CD14-positive monocyte (primary cell): ENCODE measurements at places on chromosomes 4 and X. TPM values are rescaled to one million over a fixed set of nuclear protein-coding genes. Genes with fewer than 3 reads are reported as not detected.

DNA sequence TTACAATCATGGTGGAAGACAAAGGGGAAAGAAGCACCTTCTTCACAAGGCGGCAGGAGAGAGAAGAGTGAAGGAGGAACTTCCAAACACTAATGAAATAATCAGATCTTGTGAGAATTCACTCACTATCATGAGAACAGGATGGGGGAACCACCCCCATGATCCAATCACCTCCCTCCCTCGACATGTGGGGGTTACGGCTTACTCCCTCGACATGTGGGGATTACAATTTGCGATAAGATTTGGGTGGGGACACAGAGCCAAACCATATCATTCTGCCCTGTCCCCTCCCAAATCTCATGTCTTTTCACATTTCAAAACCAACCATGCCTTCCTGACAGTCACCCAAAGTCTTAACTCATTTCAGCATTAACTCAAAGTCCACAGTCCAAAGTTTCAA is 88.7 kb upstream of the PGRMC2 start:
- H3K36me3 ChIP-seq, result no peaks in the 10 kb centered on the region
- no peak overlapping the region for H3K4me3 ChIP-seq
- no peak overlapping the region for H3K27ac ChIP-seq
- no peak for DNase-seq
- H3K4me1 ChIP-seq, result no peaks in the 10 kb centered on the region
- H3K27me3 ChIP-seq, result no peaks in the 10 kb centered on the region

GRCh38 chr4:78951862-78952472 is 12.7 kb upstream of the PAQR3 start:
- no peak overlapping the region for H3K4me3 ChIP-seq
- H3K36me3 ChIP-seq, result no peaks in the 10 kb centered on the region
- DNase-seq, result peak; percentile 47
- no peaks in the 10 kb centered on the region for H3K27me3 ChIP-seq

DNA sequence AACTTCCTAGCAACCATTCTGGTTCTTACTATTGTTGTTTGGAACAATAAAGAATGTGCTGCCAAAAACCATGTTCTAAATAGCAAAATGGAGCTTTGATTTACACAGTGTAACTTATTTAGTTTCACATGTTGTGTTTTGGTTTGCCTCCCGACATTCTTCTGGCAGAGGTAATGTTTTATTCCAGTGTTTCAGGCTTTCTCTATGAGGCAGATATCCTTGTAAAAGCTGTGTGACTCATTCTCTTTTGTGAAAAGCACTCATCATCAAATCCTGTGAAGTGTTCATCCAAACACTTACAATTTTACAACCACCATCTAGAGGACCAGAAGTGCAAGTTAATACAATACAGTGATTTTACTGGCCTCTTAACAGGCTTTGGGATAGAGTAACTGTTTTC is 219.0 kb upstream of the GIMD1 start:
- H3K36me3 ChIP-seq, result no peaks in the 10 kb centered on the region
- DNase-seq, result no peak
- no peak overlapping the region for H3K4me3 ChIP-seq

- DNase-seq, result no peak
- no peaks in the 10 kb centered on the region for H3K27me3 ChIP-seq
- H3K4me1 ChIP-seq, result no peaks in the 10 kb centered on the region
- no peak overlapping the region for H3K27ac ChIP-seq
These were observed 978.1 kb downstream of the C4orf33 start for GRCh38 chr4:130074096-130074495.

DNA sequence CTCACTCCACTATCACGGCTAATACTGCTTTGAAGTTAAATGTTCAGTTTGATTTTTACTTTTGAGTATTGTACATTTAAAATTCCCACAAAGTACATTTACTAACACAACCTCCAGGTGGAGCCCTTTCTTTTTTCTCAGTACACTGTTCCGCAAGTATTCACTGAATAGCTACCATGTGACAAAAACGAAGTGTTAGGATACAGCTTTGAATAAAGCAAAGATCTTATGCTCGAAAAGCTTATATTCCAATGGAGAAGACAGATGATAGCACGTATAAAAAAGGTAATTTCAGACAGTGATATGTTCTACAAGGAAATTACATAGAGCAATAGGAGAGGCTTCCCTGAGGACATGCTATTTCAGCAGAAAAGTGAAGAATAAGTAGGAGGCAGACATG is 60.7 kb upstream of the ABCG2 start:
- peak; percentile 59 for DNase-seq
- no peak overlapping the region for H3K4me3 ChIP-seq
- no peaks in the 10 kb centered on the region for H3K4me1 ChIP-seq
- no peak overlapping the region for H3K27ac ChIP-seq
- H3K36me3 ChIP-seq, result no peaks in the 10 kb centered on the region
- no peaks in the 10 kb centered on the region for H3K27me3 ChIP-seq

- H3K4me3 ChIP-seq, result no peak overlapping the region
- no peak for DNase-seq
- no peak overlapping the region for H3K27ac ChIP-seq
- peaks cover 2% of the 10 kb centered on the region for H3K36me3 ChIP-seq
These were observed 54.5 kb upstream of the GPR34 start for GRCh38 chrX:41634284-41634683.

DNA sequence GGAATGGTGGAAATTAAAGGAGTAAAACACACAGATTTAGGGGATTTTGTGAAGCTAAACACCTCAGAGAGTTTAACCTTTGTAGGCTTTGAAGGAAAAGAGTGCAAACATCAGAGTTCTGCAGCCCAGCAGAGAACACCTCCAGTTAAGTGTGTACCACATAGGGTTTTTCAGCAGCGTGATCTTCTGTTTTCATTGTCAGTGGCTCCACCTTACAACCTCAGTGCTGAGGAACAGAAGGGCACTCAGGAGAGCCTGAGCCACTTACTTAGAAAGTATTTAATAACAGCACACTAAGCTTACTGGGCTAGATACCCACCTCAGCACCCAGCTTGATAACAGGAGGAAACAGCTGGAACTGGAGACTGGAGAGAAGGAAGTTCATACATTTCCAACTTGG is 2.0 kb upstream of the FBXW7 start:
- no peak overlapping the region for H3K4me3 ChIP-seq
- H3K4me1 ChIP-seq, result peaks cover 23% of the 10 kb centered on the region
- peak overlapping the region; percentile 98 for H3K27ac ChIP-seq
- H3K36me3 ChIP-seq, result peaks cover 16% of the 10 kb centered on the region

DNAAF6 gene
- polyA plus RNA-seq, result not detected in 2 replicates

CLIC2 gene
- 3.4 TPM for polyA plus RNA-seq

CXCR3 gene
- polyA plus RNA-seq, result 0.10 TPM
